Stimulated activated CD8-positive, alpha-beta memory T cell treated with anti-CD3 and anti-CD28 coated beads, Interleukin-15, amount 100 ng/mL, for 24 hours (primary cell): ENCODE measurements at places on chromosomes 6 and 20.

- DNase-seq, result no peak
Measured at GRCh38 chr6:169978615-169979161, 227.3 kb downstream of the ERMARD start.

- DNase-seq, result no peak
Measured at GRCh38 chr6:38508894-38509293, 130.8 kb downstream of the BTBD9 start.

DNA sequence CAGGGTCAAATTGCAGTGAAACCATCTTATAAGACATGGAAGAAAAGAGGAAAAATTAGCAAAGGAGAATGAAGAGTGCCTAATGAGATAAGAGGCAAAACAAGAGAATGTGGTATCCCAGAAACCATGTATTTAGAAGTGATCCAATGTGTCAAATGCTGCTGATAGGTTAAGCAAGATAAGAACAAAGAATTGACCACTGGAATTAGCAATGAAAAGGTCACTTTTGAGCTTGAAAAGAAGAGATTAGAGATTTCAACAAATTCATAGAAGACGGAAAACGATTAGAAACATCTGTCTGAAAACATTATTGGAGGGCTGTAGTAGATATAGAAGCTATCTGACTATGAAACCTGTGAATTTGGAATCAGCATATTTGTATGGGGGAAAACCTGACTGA, 112.2 kb downstream of the AHI1 start:
- no peak for DNase-seq

DNA sequence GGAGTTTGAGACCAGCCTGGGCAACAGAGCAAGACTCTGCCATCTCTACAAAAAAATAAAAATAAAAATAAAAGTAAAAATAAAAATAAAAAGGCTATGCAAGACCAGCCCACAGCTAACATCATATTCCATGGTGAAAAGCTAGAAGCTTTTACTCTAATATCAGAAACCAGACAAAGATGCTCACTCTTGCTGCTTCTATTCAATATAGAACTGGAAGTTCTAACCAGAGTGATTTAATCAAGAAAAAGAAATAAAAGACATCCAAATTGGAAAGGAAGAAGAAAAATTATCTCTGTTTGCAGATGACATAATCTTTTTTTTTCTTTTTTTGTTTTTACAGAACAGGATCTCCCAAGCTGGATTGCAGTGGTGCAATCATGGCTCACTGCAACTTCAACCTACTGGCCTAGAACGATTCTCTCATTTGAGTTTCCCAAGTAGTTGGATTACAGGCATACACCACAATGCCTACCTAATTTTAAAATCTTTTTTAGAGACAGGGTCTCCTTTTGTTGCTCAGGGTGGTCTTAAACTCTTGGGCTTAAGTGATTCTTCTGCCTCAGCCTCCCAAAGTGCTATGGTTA, 100.7 kb upstream of the JAG1 start:
- DNase-seq, result no peak

DNA sequence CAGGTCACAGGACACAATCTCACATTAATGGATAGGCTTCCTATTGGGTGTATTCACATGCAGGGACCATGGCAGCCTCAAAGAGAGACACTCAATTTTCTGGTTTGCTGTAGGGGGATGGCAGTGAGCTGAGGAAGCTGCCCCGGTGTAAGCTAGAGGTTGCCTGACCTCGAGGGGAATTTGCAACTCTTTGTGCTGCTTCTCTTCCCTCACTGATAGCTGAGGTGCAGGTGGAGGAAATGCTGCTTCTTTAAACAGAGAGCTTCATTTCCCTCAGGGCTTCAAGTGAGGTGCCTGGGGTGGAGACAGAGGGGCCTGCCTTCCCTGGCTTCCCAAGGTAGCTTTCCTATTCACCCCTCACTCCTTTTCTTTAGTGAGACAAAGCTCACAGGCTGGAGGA, 151.9 kb downstream of the CD83 start:
- no peak for DNase-seq

DNA sequence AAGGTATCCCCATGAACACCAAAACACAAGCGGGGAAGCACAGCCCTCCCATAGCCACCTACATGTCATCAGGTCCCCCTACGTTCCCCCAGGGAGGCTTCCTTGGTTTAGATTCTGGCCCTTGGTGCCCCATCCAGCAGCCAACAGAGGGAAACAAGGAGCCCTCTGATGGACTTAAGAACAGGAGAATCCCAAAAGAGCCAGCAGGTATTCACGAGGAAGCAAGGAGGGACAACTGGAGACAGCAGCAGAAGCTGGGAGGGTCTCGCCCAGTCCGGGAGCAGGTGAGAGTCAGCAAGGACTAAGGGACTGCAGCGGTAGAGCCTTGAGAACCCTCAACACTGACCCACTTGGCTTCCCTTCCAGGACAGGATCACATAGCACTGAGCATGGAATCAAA, 58.4 kb upstream of the TOP1 start:
- DNase-seq, result no peak

- no peak for DNase-seq
Measured at GRCh38 chr6:113884011-113884410, 26.9 kb downstream of the MARCKS start.

- no peak for DNase-seq
Measured at GRCh38 chr20:53639128-53639527, 45.5 kb upstream of the ZNF217 start.

- DNase-seq, result no peak
Measured at GRCh38 chr20:57807401-57808263, 97.8 kb upstream of the PMEPA1 start.

- no peak for DNase-seq
Measured at GRCh38 chr20:4016340-4017050, 1.1 kb upstream of the RNF24 start.

GRCh38 chr6:105594821-105595220, 191.9 kb upstream of the PREP start:
- DNase-seq, result no peak

DNA sequence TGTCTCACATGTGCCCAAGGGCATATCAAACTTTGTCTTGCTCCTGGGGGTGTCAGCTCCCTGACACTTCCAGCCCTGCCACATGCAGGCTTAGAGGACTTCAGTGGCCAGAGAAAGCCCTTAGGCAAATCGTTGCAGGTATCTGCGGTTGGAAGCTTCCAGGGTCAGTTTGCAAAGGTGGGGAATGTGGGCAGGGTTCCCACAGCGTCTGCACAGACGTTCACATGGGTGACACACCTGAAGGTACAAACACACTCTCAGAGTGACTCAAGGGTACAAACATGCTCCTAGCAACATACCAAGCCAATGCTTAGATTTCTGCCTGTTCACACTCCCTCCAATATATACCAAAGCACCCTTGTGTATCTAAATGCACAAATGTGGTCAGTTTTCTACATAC, 30.0 kb downstream of the VSTM2L start:
- DNase-seq, result no peak

DNA sequence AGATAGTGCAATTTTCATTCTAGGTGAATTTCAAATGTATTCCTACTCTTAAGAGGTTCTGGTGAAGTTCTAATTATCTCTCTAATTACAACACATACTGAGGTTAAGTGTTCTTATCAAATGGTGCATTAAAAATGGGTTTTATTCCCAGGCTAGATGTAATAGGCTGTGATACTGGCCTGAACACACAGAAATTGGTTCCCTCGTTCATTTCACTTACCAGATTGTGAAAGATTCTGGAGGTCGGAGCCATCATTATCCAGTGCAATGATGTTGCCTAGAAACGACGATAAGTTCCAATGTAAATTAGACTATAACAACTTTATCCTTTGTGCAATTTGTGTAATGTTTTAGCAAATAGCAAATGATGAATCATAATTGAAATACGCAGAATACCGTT, 172.6 kb upstream of the SOX4 start:
- DNase-seq, result no peak

DNA sequence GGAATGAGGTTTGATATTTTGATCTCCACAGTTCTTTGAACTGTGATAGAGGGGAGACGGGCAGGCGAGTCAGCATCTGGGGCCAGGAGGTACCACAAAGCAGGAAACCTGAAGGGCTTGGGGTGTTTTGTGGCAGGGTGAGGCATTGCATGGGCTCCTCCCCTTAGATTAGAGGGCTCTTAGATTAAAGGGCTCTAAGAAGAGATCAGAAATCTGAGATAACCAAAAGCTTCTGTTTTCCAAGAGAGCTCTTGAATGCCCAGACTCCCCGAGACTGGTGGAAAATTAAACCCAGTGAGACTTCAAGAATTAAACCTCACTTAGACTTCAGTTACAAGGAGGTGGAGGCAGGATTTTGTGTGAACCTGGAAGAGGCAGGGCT, 2.4 kb upstream of the GPX5 start:
- no peak for DNase-seq
